ENCODE measurements at places on chromosomes 4 and X. TPM values are rescaled to one million over a fixed set of nuclear protein-coding genes. Genes with fewer than 3 reads are reported as not detected.

- no peak for DNase-seq
Measured at GRCh38 chrX:40469316-40469715, 111.5 kb upstream of the ATP6AP2 start.

- no peak for DNase-seq
Measured at GRCh38 chrX:152637649-152638442, at the start of gene GABRQ. Gene GABRQ (plus strand): TSS chrX:152637895. CDS start chrX:152638203, 308 bp downstream.

- no peak for DNase-seq
Measured at GRCh38 chrX:17031827-17032226, 85.4 kb downstream of the REPS2 start.

GRCh38 chr4:7939377-7940108 lies at the start of gene AFAP1:
Gene AFAP1 (minus strand): TSS chr4:7939861. CDS start chr4:7872078, 67,783 bp downstream.
- DNase-seq: peak; percentile 47

GRCh38 chrX:119686087-119686691 lies 6.8 kb downstream of the SEPTIN6 start:
- no peak for DNase-seq

DNA sequence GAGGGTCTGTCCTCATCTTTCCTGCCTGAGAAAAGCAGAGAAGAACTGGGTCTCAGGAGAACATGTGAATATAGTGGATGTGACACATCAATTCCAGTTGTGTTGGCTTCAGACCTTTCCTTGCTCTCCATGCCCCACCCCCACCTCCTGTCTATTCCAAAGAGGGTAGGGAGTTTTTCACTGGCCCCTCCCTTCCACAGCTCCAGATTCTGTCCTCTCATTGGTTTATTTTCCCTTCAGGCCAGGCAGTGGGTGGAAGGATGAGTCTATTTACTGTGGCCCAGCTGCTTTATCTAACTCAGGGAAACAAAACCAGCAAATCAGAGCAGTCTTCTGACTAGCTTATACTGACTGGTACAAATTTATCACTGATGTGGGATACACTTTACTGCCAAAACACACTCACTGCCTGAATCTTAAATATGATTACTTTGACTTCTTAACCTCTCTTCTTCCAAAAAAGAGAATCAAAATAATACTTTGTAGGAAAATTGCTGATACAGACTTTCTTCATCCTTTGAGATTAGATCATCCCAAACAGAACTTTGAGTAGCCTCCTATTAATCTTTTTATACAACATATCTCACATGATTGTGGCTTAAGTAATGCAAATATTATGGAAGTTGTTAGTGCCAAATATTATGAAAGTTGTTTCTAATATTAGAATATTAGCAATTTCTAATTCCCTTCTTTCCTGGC lies 221.2 kb downstream of the MID1 start:
- DNase-seq: no peak

GRCh38 chr4:684623-685327 lies 4.2 kb downstream of the SLC49A3 start:
- DNase-seq: no peak

DNA sequence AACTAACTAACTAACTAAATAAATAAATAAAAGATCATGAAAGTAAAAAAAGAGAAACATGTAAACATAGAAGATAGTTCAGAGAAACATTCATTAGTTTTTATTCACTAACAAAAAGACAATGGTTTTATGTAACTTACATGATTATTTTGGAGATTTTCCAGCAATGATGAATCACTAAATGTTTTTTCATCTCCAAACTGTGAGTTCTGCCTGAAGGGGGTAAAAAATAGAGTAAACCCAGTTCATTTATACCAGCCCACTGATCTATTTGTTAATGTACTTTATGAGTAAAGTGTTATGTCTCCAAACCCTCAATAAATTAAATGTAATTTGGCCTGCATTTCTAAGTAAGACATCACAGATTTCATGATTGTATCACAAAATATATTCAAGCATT lies 101.1 kb downstream of the ATP8A1 start:
- DNase-seq: no peak

- DNase-seq: no peak
Measured at GRCh38 chr4:95142932-95143331, 385.2 kb downstream of the BMPR1B start.

DNA sequence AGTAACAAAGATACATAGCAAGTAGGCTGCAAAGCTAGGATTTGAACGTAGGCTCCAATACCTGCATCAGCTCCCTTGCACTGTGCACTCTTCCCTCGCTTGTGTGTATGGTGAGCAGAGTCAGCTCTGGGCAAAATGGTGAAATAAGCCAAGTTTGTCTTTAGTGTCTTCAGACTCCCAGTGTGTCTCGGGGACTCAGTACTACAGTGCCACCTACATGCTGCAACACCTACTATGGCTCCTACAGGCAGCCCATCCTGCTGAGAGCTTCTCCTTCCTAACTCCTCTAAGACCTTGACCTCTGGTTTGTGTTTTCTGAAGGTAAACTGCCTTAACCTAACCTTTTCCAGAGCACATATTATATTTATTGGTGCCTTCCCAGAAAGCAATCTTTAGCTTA lies 42.5 kb downstream of the RTL9 start:
- DNase-seq: no peak

- no peak for DNase-seq
Measured at GRCh38 chr4:142574306-142574705, 271.8 kb downstream of the INPP4B start.

- no peak for DNase-seq
Measured at GRCh38 chrX:48754238-48754637, 7.3 kb upstream of the GLOD5 start.

The TFE3 gene
- polyA plus RNA-seq: 28.4 TPM

The AR gene
- 11.6 TPM for polyA plus RNA-seq

The ADH1B gene
- 26.1 TPM for polyA plus RNA-seq

The IL13RA1 gene
- 71.5 TPM for polyA plus RNA-seq

The IQCM gene
- 0.05 TPM for polyA plus RNA-seq

The C4orf51 gene
- polyA plus RNA-seq: not detected

The C4orf54 gene
- polyA plus RNA-seq: not detected

The PSAPL1 gene
- not detected for polyA plus RNA-seq

The CHIC1 gene
- polyA plus RNA-seq: 7.3 TPM

The SPP1 gene
- 0.69 TPM for polyA plus RNA-seq

The FAM9B gene
- polyA plus RNA-seq: not detected
